ENCODE measurements at places on chromosomes 2 and 18.

DNA sequence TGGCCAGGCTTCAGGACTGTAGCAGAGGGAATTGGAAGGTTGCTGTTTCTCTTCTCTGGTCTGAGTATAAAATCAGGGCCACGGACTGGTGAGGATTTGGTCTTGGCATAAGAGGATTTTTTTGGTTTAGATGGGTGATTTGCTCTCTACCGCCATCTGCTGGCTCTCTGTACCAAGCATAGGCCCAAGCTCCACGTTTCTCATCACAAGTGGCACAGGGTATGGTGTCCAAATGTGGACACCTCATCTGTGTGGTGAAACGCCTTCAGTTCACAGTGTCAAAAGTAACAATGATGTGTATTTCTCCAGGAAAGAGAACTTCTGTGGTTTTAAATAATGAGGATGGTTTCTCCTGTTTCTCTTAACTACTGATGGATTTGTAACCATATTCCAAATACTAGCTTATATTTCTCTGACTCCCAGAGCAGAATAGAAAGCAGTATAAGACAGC, 115.1 kb downstream of the EML6 start:
- peak; percentile 48 for DNase-seq

DNA sequence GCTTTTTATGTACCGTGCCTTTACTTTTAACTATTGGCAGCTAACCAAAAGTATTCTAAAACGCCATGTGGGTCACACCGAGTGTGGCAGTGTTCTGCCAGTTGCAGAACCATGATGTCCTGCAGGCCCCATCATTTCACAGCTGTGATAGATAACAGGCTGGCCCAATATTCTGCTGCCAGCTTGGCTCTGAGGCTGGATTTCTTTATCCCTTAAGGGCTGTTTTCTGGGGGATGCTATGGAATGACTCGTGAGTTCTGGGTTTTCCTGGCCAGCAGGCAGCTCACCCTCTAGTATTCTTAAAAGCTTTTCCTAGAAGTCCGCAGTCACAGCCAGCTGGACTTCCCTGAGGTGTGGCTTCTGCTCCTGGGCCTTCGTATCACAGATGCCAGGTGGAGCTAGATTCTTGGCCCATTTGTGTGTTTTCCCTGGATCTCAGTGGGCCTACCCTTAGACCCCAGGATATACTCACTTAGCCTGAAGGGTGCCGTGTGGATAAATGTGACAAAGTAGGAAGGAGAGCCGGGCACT, 41.0 kb downstream of the FHOD3 start:
- DNase-seq: no peak

GRCh38 chr18:56009411-56009810, 421.4 kb upstream of the TCF4 start:
- DNase-seq: no peak

- DNase-seq: no peak
Observed at GRCh38 chr2:217297096-217297495, 437.2 kb upstream of the TNP1 start.

DNA sequence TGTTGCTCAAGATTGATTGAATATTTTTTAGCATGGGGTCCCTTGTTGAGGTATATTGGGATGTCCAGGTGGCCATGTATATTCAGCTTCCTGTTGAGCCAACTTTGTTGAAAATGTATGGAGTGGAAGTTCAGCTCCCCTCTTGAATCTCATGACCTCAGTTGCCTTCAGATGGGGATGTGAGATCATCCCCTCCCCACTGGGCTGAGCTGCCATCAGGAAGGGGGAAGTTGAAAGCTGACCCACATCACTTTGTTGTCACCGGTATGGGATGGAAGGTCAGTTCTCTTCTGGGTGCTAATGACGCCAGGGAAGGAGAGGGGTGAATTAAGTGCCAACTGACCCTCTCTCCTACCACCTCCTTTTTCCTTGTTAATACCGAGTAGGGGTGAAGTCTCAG, 33.9 kb downstream of the ACOXL start:
- DNase-seq: no peak

DNA sequence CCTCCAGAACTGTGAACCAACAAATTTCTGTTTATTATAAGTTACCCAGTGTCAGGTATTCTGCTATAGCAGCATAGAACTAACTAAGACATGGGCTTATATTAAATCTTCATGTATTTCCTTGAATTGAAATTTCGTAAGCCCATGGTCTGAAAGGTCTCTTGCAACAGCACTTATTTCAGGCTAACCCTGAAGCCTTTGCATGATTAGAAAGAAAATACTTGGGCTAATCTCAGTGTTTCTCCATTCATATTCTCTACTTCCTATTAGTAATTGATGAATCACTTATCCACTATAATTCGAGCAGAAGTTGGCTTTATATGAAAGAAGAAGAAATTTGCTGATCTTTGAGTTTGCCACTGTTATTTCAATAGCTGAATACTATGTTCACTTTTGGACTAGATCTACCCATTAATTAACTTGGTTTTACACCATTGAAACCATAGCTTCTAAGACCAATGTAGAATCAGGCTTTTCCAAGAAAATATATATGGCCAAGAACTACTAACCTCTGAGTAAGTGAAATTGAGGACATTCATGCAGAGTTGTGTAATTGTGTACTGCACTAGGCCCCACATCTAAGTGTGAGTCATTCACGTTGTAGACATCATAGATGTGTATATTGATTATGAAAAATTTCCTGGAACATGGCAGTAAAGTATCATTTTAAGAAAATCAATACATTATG, 731.6 kb downstream of the SOCS6 start:
- DNase-seq: no peak

- no peak for DNase-seq
Observed at GRCh38 chr2:182548031-182548950, 121.5 kb upstream of the PDE1A start.

DNA sequence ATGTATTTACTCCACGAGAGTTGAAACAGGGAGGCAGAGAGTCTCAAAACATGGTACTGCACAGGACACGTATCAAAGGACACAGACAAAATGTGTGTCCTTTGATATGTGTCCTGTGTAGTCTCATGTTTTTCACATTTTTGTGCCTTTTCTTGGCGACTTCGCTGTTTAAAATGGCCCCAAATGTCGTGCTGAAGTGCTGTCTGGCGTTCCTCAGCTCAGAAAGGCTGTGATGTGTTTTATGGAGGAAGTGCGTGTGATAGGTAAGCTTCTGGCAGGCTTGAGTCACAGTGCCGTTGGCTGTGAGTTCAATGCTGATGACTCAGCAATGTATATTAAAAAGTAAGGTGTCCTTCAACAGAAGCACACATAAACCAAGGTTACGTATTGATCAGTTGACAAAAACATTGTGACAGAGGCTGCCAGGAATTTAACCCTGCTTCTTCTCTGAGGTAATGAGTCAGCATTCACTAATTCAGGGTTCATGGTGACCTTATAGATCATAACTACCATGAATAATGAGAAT, 78.2 kb downstream of the DYSF start:
- DNase-seq: no peak

- DNase-seq: no peak
Observed at GRCh38 chr18:33749834-33750233, 171.8 kb downstream of the ASXL3 start.

- DNase-seq: no peak
Observed at GRCh38 chr2:37833423-37833822, 91.7 kb upstream of the RMDN2 start.

DNA sequence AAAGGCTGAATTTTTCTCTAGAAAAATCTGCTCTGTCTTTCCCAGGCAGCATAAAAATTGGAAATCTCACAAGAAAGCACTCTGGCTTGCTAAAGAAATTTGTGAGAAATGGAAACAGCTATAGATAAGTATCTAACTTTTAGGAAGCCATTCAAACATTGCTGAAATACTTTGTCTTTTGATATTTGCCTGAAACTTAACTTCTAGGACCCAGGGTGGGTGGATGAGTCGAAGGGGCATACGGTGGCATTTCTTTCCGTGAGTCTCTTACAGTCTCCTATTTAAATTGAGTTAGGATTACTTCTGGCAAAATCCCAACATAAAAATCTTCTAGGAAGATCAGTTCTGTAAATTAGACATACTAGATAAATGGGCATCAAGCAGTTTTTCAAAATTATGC, 532 bp upstream of the COL3A1 start:
- DNase-seq: no peak

DNA sequence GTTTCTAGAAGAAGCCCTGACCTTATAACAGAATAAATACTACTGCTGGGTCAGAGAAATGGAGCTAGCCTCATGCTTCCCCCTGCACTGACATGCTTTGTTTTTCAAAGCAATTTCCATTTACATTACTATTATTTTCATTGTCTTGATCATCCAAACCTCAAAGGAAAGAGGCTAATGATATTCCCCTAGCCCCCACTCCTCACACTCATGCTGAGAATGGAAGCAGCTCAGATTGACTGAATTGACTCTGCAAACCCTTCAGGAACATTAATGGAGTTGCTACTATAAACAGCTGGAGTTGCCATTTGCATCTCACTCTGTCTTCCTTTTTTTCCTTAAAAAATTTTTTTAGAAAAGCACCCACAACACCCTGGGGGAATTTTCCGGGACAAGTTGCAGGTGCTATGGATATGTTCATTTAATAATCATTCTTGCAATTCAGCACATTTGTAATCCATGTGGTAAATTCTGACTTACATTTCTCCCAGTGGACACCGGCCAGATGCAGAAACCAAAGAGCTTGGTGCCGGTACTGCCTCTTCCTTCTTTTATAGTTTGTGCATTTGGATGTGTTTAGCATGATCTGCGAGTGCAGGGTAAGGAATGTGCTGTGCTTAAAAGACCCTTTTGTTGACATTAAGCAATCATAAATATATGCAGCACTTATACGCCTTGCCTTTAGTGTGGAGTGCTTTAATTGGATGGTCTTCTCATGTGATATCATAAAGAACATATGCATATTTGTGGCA, 103.3 kb upstream of the OSR1 start:
- DNase-seq: no peak

GRCh38 chr2:193793914-193794313, 1599.2 kb upstream of the TMEFF2 start:
- no peak for DNase-seq

DNA sequence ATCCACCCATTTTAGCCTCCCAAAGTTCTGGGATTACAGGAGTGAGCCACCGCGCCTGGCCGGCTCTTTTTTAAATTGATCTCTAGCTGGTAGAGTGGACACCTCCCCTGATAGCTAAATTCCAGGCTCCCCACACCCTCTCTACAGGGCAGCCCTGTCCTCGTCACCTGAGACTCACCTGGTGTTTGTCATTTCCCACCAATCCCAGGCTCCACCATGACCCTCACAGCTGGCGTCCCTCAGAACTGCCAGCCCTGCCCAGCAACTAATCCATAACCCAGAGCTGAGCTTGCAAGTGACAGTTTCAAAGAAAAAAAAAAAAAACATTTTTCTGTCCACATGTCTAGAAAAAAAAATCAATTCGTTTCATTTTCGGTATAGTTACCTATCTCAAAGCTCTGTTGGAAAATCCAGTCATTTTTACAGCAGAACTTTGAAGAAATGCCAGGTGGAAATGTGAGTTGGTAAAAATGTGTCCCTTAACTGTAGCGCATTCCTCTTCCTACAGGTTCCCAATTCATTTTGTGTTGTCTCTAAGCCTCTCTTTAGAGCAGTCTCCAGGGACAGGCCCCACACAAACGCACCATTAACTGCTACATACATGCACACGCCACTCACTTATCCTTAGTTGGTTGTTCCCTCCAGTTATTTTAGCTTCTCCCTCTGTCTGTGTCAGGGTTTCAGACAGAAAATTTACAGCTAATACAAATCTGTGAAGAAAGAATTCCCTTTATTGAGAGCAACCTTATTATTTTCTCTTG, 294.7 kb downstream of the FBXO15 start:
- DNase-seq: no peak

GRCh38 chr2:232879618-232880494, 9.8 kb downstream of the SNORC start:
- no peak for DNase-seq

DNA sequence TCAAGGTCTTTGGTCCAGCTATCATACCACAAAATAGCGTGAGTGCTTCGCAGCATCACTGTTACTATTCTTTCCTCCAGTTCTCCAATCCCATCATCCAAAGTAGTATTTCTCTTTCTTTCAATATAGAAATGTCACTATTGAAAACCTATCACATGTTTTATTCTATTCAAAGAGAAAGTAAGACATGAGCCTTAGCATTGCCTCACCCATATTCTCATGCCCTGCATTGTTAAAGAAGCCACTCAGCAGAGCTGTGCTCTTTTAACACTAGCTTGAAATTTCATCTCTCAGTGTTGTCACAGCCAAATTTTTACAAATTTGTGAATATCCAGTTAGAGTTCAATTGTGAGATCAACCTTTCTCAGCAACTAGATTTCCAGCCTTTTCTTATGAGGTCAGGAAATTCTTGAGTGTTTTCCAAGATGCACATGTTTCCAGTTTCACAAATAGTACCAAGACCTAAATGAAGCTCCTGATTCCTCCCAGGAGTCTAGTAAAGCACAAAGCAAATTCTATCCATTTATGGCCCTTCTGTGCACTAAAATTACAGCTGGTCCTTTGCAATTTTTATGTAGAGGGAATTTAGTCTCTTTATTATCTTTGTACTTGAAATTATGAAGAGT, 343.7 kb downstream of the SPAG16 start:
- no peak for DNase-seq

DNA sequence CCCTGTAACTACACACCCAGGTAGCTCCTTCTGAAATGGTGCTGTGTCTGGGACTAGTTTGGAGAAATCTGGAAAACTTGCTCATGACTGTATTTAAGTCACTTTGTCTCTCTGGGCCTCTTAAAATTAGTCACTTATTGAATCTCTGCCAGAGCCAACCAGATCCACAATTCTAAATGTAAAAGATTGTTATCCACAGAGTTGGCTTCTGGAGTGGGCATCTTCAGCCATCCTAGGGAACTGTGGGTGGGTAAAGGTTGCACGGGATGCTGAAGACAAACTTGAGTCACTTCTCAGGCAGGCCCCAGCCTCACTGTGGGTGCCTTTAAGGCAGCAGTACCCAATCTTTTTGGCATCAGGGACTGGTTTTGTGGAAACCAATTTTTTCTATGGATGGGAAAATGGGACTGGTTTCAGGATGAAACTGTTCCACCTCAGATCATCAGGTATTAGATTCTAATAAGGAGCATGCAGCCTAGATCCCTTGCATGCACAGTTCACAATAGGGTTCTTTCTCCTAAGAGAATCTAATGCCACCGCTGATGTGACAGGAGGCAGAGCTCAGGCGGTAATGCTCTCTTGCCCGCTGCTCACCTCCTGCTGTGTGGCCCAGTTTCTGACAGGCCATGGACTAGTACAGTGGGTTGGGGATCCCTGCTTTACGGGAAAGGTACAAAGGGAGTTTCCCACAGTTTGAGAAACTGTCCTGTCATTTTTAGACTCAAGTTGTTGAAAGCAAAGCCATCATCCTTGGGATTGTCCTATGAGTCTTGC, 98.3 kb upstream of the SPRED2 start:
- no peak for DNase-seq

- no peak for DNase-seq
Observed at GRCh38 chr2:66441581-66442320, 6.8 kb downstream of the MEIS1 start.

- no peak for DNase-seq
Observed at GRCh38 chr18:43882358-43883055, 605.2 kb upstream of the SYT4 start.

- DNase-seq: no peak
Observed at GRCh38 chr2:139000131-139000785, 220.1 kb upstream of the NXPH2 start.

- no peak for DNase-seq
Observed at GRCh38 chr2:169366066-169366465, 3.7 kb upstream of the LRP2 start.

GRCh38 chr18:68426731-68427315, 288.1 kb downstream of the TMX3 start:
- no peak for DNase-seq

Data from occipital lobe (tissue), 3 donors.